ENCODE measurements at places on chromosomes 12 and 14.

- no peak for DNase-seq
- H3K27ac ChIP-seq, result no peak overlapping the region
- H3K27me3 ChIP-seq, result no peaks in the 10 kb centered on the region
- H3K4me1 ChIP-seq, result no peaks in the 10 kb centered on the region
Observed at GRCh38 chr14:66152302-66152701, 333.9 kb upstream of the CCDC196 start.

DNA sequence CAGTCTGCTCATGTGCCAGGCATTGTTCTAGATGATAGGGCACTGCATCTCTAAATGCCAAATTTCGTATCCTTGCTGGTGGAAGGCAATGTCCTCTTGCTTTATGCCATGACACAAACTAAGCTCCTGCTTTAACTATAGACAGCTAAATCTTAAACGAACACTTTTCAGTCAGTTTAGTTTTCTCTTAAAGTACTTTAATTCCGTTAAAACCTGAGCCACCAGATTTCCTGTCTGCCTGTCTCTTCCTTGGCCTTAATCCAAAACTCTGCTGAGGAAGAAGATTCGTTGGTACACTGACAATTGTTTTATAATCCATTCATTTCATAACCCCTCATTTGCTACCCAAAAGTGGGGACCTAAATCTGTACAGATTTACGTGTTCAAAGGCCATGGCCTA lies 194.4 kb upstream of the BCL2L14 start:
- H3K36me3 ChIP-seq, result no peaks in the 10 kb centered on the region
- no peaks in the 10 kb centered on the region for H3K4me1 ChIP-seq
- H3K4me3 ChIP-seq, result no peak overlapping the region
- no peak for DNase-seq
- H3K27ac ChIP-seq, result no peak overlapping the region
- H3K27me3 ChIP-seq, result no peaks in the 10 kb centered on the region

- no peak overlapping the region for H3K4me3 ChIP-seq
- no peaks in the 10 kb centered on the region for H3K4me1 ChIP-seq
- H3K27me3 ChIP-seq, result no peaks in the 10 kb centered on the region
- H3K27ac ChIP-seq, result no peak overlapping the region
- no peaks in the 10 kb centered on the region for H3K36me3 ChIP-seq
Observed at GRCh38 chr14:68665131-68665530, 127.7 kb downstream of the ZFP36L1 start.

DNA sequence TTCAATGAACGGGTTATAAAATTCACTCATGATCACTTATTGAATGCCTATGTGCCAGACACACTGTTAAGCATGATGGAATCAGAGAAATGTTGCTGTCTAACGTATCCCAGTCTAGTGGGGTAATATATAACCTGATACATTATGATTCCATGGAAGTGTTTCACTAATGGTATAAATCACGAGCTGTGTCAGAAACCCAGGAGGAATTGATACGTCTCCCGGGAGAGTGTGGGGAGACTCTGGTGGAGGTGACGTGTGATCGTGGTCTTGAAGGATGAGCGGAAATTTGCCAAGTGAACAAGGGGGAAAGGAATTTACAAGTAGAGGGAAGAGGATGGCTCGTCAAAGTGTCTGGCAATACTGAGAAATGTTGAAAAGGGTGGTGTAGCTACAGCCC lies 26.5 kb downstream of the MANSC1 start:
- H3K36me3 ChIP-seq, result no peaks in the 10 kb centered on the region
- no peak overlapping the region for H3K27ac ChIP-seq
- no peaks in the 10 kb centered on the region for H3K4me1 ChIP-seq

GRCh38 chr14:101417434-101417833 lies 143.9 kb upstream of the DIO3 start:
- no peaks in the 10 kb centered on the region for H3K36me3 ChIP-seq
- no peaks in the 10 kb centered on the region for H3K4me1 ChIP-seq
- no peak overlapping the region for H3K27ac ChIP-seq

DNA sequence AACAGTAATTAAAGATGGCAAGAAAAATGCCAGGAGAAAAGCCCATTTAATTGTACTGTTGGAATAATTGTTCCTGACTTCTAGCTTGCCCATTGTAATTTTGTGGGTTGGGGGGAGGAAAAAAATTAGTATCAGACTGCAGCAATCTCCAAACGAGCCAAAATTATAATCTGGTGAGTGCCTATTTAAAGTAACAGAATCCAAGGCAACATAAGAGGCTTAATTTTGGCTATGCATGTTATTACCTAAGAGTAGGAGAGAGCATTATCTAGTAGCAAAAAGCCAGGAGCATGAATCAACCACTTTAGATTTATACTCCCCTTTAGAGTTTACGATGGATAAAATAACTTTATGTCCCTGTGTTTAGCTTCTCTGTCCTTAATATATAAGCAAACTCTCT lies 14.6 kb upstream of the DENND5B start:
- no peak overlapping the region for H3K27ac ChIP-seq
- H3K36me3 ChIP-seq, result no peaks in the 10 kb centered on the region
- H3K27me3 ChIP-seq, result no peaks in the 10 kb centered on the region
- no peak overlapping the region for H3K4me3 ChIP-seq

GRCh38 chr12:118494776-118495175 lies 118.4 kb downstream of the SUDS3 start:
- H3K36me3 ChIP-seq, result no peaks in the 10 kb centered on the region
- H3K27ac ChIP-seq, result no peak overlapping the region
- no peaks in the 10 kb centered on the region for H3K4me1 ChIP-seq
- H3K27me3 ChIP-seq, result no peaks in the 10 kb centered on the region

DNA sequence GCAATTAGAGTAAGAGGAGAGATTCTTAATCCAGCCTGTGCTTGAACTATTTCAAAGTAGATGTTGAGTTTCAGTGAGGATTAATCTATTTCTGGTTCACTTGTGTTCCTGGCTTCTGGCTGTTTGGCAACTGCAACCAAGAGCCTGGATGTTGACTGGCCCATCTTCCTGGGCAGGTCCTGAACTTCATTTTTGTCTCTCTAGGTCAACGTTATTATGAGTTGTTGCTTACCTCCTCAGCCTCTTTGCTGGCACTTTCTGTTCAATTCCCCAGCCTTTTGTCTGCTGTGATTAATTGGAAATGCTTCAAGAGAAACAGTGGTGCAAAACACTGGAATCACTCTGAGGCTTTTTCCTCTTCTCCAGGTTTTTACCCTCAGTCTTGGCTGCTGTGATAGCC lies 56.8 kb downstream of the TMEM132D start:
- DNase-seq, result no peak
- no peaks in the 10 kb centered on the region for H3K36me3 ChIP-seq
- H3K27ac ChIP-seq, result no peak overlapping the region
- no peaks in the 10 kb centered on the region for H3K27me3 ChIP-seq
- no peaks in the 10 kb centered on the region for H3K4me1 ChIP-seq

DNA sequence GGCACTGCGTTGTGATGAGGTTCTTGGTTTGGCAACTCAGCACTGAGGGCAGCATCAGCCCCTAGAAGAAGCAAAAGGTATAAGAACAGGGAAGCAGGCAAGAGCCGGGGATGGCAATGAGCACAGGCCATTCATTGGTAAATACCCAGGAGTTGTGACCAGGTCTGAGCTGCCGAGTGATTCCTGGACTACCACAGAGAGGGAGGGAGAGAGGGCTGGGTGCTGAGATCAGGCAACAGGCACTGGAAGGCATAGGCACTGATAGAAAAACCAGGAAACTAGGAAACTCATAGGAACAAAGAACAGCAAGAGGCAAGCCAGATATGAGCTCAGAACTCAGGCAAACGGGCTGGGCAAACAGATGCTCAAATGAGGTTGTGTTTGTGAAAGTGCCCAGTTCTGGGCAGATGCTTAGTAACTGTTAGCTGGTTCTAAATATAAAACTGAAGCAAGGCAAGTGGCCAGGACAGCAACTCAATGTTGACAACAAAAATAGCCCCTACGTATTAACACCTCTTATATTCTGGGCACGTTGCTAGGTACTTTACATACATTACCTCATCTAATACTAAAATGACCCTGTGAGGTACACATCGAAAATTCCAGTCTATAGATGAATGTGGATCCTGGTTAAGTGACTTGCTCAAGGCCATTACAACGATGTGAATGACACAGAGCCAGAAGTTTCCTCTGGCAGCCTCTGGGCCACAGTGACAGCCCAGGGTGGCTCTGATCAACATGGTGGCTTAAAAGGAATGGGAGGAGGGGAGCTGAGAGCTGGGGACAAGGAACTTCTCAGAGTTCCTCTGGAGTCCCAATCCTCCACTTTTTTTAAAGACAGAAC lies 121.1 kb downstream of the PRMT8 start:
- H3K27me3 ChIP-seq, result no peaks in the 10 kb centered on the region
- no peaks in the 10 kb centered on the region for H3K36me3 ChIP-seq
- no peaks in the 10 kb centered on the region for H3K4me1 ChIP-seq
- DNase-seq, result no peak

- H3K4me3 ChIP-seq, result no peak overlapping the region
- H3K27ac ChIP-seq, result no peak overlapping the region
- DNase-seq, result no peak
- no peaks in the 10 kb centered on the region for H3K27me3 ChIP-seq
- no peaks in the 10 kb centered on the region for H3K4me1 ChIP-seq
Observed at GRCh38 chr14:92973261-92973797, 50.4 kb downstream of the CHGA start.

GRCh38 chr14:38944691-38945090 lies 158.3 kb downstream of the SEC23A start:
- H3K27ac ChIP-seq, result no peak overlapping the region
- H3K36me3 ChIP-seq, result no peaks in the 10 kb centered on the region
- H3K4me1 ChIP-seq, result no peaks in the 10 kb centered on the region
- DNase-seq, result no peak
